Stimulated activated CD4-positive, alpha-beta T cell treated with anti-CD3 and anti-CD28 coated beads, Interleukin-4, amount 100 ng/mL, for 48 hours (primary cell): ENCODE measurements at places on chromosomes 16 and 17.

GRCh38 chr16:58684001-58684353 lies 593 bp downstream of the SLC38A7 start:
- DNase-seq: no peak

GRCh38 chr16:2912330-2913199 lies 834 bp downstream of the FLYWCH1 start:
- no peak for DNase-seq

DNA sequence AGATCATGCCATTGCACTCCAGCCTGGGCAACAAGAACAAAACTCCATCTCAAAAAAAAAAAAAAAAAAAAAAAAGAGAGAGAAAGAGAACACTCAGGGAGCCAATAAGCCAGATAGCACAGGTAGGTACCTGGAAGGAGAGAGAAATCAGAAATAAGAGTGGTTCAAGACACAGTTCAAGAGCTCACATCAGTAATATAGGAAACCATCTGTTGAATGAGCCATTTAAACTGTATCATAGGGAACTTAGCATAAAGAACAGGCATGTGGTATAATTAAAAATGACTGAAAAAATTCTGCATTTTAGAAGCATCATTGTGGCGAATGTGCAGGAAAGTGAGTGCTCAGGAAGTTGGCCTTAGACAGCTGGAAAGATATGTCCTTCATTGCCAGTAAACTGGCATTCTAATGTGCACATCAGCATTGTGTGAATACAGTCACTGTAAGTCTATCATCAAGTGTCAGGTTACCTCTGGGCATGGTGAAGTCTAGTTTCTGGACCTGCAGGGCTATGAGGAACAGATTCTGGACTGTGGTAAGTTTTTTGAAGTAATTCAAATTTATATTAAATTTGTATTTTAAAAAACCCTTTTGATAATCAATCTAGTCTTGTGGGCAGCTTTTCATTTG lies 20.4 kb downstream of the KRT12 start:
- no peak for DNase-seq

- no peak for DNase-seq
Measured at GRCh38 chr17:58965221-58965620, 141.5 kb downstream of the TRIM37 start.

DNA sequence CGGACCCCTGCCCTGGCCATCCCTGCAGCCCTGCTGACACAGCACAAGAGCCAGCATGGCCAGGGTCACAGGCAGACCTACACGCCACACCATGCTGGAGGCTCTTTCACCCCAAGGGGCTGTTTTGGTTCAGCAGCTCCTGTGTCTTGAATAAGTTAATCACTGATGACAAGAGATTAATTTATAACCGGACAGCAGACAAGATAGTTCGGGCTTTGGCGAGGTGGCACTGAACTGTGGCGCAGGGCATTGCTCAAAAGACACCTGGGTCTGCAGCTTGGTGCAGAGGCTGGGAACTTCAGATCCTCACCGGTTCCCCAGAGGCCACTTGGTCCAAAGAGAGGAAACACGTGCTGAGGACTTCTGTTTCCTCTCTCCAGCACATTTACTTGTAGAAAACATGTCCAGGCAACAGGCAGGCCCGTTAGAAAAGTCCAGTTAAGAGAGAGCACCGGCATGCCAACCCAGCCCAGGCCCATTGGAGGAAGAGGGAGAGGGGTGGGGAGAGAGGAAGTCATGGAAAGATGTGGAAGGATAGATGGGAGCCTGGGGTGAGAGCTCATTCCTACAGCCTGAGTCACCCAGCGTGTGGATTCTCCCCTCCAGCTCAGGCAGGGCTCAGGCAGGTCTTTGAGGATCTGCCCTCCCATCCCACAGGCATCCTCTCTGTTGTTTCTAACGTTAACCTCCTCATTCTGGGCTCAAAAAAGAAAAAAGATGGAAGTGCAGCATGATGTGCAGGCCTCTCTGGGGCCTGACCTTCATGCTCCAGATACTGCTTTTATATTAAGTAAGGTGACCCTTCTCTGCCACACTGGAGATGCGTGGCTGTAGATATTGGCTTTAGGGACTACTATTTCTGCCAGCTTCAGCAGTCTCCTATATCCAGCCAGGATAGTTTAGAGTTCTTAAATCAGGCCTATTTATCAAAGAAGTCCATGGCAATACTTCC lies 80.0 kb upstream of the HNF1B start:
- no peak for DNase-seq

DNA sequence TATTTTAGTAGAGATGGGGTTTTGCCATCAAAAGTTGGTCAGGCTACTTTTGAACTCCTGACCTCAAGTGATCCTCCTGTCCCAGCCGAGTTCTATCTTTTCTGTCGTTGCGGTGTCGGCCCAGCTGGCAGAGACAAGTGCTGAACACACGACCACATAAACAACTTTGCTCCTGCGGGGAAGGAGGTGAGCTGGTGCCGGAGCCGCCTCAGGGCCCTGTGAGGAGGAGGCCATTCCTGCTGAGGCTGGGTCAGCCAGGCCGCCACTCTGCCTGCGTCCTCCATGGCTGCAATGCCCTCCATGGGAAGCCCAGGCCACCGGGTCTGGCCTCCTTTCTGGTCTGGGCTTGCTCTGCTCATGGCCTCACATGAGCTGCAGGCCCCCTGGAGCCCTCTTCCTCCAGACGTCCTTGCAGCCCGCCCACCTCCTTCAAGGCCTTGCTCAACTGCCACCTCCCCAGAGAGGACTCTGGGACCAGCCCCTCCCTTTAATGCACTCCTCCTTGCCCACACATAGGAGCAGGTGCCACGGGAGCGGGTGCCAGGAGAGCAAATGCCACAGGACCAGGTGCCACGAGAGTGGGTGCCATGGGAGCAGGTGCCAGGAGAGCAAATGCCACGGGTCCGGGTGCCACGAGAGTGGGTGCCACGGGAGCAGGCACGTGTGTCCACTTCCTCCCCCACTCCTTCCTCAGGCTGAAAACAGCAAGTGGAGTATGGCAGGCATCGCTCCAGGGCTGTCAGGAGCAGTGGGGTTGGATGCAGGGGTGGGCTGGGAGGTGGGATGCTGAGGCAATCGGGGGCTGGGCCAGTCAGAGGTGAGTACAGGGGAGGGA lies 28.4 kb upstream of the CBFA2T3 start:
- DNase-seq: no peak

- no peak for DNase-seq
Measured at GRCh38 chr17:75428543-75429469, 23.3 kb upstream of the GRB2 start.

DNA sequence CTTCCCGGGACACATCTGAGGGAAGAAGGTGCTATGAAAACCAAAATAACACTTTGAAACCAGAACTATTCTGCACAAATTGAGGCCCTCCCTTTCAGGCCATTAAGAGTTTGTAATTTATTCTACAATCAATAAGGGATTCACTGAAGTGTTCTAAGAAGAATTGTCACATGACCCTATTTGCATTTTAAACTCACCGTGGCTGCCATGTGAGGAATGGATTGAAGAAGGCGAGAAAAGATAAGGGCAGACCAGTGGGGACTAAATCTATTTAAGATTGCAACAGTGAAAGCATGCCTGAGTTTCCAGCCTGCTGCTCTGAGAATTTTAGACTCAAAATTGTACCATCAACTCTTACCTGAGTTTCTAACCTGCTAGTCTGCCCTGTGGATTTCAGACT lies 408.8 kb upstream of the SALL1 start:
- DNase-seq: no peak

DNA sequence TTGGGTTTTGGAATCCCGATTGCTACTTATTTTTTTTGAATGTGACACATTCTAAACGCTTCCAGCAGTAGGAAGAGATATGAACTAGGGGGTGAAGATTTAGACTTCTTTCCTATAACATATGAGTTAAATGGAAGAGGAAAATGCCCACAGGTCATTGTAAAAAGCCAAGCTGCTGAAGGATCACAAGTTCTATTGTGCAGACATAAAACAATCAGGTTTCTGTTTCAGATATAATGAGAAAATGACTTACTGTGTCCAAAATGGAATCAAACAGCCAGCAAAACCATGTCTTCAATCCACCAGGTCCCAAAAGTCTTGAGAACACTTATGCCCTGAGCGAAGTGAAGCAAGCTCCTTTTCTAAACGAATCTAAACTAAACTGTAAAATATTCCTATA lies 157.0 kb upstream of the SOX9 start:
- no peak for DNase-seq

GRCh38 chr16:83354015-83354414 lies 453.8 kb upstream of the HSBP1 start:
- DNase-seq: no peak

GRCh38 chr16:54540525-54541180 lies 254.1 kb upstream of the IRX3 start:
- no peak for DNase-seq

DNA sequence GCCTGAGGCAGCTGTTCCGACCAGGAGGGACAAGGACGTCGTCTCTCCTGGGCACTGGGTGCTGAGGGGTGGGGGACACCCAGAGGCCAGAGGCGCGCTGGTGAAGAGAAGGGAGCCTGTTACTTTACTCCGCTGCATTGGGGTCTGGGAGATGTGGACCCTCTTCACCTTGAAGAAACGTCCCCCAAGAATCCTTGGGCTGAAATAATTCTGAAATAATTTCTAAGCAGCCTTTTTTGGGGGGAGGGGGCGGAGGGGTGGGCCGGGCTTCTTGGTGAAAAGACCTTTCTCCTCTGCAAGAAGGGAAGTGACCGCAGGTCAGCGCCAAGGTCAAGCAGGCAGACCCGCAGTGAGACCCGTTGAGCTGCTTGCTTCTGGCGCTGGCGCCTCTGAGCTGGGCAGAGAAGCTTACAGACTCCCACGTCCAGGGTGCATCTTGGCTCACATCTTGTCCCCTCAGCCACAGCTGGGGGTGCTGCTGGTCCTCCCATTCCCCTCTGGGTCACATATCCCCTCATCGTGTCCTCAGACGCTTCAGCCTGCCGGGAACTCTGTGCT lies 1.1 kb downstream of the SYT17 start:
- no peak for DNase-seq

- no peak for DNase-seq
Measured at GRCh38 chr17:28796062-28796461, 46.5 kb downstream of the FAM222B start.

- no peak for DNase-seq
Measured at GRCh38 chr17:67532326-67532871, 155.3 kb downstream of the PITPNC1 start.

- DNase-seq: no peak
Measured at GRCh38 chr16:50501251-50501650, 46.9 kb upstream of the NKD1 start.

DNA sequence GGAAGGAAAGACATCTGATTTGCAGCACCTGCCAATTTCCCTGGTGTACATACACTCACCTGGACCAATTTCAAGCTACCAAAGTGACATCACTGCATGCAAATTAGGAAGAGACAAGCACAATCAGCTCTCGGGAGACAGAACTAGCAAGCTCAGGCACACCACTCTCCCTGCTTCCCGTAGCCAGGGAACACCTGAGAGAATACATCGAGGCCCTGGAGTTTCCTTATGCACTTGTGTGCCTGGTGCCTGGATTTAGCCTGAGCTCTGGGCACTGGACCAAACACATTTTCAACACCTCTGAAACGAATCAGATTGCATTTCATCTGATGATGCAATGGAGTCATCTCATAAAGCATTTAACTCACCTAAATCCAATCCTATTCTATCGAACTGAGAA lies 110.5 kb downstream of the HS3ST2 start:
- DNase-seq: no peak

DNA sequence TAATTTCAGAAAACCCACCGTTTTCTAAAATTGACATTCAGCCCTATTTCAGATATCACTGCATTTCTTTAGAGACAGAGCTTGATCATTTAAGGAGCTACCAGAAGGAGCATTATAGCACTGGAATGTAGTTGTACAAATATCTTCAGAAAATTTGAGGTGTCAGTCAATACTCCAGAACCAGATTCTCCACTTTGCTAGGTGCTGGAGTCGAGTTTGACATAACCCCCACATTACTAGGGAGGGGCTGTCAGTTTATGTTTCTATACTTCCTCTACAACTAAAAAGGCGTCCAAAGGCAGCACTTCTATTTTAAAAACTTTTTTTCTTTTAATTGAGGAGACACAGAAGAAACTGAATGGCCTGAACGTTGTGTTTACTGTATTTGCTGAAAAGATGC lies 892 bp upstream of the KIAA0513 start:
- no peak for DNase-seq

GRCh38 chr17:56510554-56511342 lies 82.8 kb upstream of the NOG start:
- DNase-seq: no peak

DNA sequence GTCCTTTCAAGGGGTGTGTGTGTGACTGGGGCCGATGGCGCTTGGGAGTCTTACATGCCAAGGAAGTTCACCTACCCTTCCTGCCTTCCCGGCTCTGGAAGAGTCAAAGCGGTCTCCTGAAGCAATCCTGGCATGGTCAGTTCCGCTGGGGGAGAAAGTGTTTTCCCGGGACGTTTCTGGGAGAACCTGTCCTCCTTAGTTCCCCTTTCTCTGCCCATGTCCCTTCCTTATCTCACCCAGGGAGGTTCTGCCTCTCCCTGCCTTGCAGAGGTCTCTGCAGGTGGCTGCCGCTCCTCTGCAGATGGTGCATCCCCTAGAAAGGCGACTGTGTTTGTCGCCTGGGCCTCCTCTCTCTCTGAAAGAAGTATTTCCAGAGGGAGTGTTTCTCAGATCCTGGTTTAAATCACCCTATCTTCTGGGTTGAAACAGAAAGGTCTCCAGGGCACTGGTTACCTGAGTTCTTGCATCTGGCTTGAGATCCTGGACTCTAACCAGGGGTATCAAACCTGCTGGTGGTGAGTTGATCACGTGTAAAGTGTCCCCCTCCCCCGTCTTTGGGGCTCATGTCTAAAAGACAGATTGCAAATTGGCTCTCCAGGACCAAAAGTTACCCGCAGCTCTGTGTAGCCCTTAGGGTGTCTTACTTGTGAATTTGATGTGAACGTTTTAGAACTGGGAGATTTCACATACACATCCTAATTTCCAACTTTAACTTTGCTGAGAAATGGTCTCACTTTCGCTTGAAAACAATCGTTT lies 1.9 kb downstream of the PRKCB start:
- no peak for DNase-seq

GRCh38 chr16:79089735-79090284 lies 510.7 kb downstream of the MAF start:
- DNase-seq: peak; percentile 59

DNA sequence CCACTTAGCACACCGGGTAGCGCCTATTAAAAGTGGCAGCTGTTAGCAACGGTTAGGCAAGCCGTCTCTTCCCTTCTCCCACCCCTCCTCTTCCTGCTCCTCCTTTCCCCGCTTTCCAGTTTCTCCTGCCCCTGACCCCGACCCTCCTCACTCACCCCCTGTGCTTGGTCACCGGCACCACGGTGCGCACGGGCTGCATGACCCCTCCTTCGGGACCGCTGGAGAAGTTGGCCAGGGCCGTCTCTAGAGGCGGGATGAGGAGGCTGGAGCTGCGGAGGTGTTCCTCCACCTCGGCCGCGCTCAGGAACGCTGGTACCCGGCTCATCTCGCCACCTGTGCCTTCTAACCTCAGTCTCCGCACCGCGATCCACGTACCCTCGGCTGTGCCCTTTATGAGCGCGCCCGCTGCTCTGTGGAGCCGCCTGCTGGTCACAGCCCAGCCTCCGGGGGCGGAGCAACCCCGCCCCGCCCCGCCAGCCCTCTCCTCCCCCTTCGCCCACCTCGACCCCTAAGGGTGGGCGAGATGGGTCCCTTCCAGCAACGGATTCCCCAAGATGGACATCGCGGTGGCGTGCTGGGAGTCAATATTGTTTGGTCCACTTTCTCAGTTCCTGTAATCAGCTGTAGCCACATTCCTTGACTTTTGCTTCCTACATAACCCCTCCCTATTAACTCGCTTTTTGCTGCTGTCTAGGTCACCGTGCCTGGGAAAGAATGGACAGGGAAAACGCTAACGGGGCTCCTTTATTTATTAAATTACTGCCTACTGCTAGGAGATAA lies at the start of gene CRYM:
Gene CRYM (minus strand): TSS at position 364 of the 780 bp plus-strand sequence. CDS start 39 bp downstream, at position 325.
- peak; percentile 53 for DNase-seq

- DNase-seq: no peak
Measured at GRCh38 chr17:82690786-82691489, 7.6 kb downstream of the RAB40B start.
